Stimulated activated naive CD8-positive, alpha-beta T cell treated with anti-CD3 and anti-CD28 coated beads, Interleukin-15, Interleukin-2, amounts not matched to agents 100 U/mL and 50 U/mL, for 24 hours (primary cell): ENCODE measurements at places on chromosomes 3 and 15.

GRCh38 chr15:42772144-42772543 lies 35.2 kb upstream of the CDAN1 start:
- DNase-seq: no peak

- no peak for DNase-seq
Observed at GRCh38 chr3:24149032-24149431, 203.9 kb downstream of the NR1D2 start.

- DNase-seq: no peak
Observed at GRCh38 chr3:15646851-15647511, 45.4 kb downstream of the BTD start.

DNA sequence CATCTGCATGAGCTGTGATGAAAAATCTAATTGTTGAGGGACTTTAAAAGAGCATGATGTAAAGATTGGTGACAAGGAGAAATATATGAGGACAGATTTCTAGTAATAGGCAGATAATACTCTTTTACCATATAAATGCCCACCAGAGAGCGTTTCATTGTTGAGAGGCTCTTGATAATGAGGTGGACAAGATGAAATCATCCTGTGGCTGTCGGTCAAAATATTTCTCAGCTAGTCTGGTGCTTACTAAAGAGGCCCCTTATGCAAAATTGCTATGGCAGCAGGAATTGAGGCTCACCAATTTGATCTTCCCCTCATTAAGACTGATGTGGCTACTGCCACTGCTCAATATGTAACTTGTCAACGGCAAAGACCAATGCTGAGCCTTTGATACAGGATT lies 225.0 kb upstream of the RASGRP1 start:
- DNase-seq: no peak

GRCh38 chr3:113684271-113684819 lies 12.1 kb downstream of the USF3 start:
- DNase-seq: no peak

GRCh38 chr3:153277029-153277428 lies 115.0 kb downstream of the RAP2B start:
- no peak for DNase-seq

GRCh38 chr3:11291808-11292207 lies 19.6 kb downstream of the ATG7 start:
- DNase-seq: no peak

- no peak for DNase-seq
Observed at GRCh38 chr15:49843725-49844124, 222.9 kb downstream of the DTWD1 start.

- DNase-seq: no peak
Observed at GRCh38 chr3:48962939-48963338, 27.1 kb upstream of the P4HTM start.

DNA sequence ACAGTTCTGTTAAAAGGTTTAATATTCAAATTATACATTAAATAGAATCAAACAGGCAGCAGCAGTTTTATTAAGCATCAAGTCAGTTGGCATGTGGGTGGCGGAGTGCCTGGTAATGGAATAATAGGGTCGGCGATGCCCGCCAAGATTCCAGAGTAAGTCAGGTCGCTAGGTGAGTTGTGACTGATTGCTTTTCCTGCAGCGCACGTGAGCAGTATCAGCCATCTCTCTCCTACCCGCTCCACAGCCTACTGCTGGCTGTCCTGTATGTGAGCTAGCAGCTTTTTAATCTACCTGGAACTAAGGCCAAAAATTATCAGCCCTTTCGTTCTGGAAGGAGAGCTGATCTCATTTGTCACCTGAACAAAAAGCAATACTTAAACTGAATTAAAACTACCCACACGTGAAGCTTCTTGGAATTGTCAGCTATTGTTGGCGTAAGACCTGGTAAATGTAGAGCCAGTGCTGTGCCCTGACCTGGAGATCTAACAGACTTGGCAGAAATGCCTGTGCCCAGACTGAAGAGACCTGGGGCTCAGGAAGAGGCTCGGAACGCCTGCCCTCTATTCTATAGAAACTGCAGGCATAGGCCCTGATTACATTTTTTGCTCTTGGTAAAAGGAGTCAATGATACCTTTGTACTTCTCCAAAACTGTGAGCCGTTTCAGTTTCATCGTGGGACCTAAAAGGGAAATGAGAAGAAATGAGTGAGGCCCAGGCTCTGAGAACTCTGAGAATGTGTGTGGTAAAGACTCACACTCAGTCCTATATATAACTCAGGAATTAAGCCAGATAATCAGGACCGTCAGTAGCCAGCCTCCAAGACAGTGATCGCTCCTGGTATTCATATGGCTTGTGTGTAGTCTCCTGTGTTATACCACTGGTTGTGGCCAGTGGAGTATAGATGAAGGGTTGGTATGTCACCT lies 21.9 kb downstream of the IDH3A start:
- DNase-seq: no peak

DNA sequence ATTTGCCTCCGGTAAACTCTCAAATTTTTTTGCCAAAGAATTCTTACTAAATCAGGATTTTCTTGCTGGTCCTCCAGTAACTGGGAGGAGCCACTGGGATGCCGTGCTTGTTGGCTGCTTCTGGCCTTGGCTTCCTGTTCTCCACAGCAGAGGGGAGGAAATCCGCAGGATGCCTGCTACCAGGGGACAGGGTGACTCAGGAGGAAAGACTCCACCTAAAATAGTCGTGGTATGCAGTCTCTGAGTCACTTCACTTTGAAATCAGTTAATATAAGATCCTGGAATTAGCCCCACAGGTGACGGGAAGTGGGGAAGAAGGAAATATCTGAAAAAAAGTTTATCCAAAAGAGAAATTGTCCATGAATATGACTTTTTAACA lies 6.5 kb upstream of the TM4SF18 start:
- no peak for DNase-seq

DNA sequence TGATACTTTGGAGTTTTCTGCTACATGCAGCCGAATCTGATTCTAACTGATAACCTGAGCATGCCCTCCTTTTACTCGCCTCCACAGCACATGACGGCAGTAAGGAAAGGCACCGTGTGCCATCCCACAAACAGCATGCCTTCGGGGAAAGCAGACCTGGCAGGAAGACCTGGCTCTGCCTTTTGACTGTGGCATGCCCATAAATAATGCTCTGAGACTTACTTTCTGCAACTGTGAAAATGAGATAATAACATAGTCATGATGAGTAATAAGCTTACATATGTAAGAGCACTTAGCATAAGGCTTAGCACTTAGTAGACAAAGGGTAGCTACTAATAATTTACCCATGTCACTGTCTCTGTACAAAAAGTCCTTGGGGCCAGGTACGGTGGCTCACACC lies 32.9 kb downstream of the MTHFS start:
- DNase-seq: no peak

DNA sequence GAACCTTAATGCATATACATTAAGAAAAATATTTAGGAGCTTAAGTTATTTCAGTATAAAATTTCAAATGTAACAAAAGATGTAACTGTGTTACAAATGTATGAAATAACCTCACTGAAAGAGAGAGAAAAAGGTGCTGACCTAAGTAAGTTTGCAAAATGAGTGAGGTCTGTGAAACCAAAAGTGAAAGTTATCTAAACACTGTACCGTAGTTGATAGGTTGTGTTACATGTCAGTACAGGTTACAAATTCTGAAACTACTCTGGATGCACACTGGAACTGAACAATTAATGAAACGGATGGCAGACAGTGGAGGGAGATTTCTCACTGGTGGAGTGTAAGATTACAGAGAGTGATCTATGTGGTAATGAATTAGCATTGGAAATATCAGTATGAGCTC lies 420.7 kb downstream of the ZNF385D start:
- DNase-seq: no peak

DNA sequence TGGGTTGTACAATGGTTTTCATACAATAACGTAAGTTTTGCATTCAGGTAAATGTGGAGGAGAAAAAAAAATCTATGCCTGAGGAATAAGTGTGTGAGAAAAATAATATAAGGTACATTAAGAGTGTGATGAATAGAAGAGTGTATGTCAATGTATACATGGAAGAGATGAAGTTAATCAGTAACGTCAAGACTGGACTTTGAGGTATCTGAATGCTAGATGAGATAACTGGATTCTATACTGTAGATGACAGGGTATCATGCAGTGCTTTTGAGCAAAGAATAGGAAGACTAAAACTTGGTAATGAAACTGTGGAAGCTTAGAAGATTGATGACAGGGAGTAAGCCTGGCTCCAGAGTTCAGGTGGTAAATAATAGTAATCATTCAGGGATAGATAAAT lies 666.7 kb upstream of the SGO1 start:
- no peak for DNase-seq

DNA sequence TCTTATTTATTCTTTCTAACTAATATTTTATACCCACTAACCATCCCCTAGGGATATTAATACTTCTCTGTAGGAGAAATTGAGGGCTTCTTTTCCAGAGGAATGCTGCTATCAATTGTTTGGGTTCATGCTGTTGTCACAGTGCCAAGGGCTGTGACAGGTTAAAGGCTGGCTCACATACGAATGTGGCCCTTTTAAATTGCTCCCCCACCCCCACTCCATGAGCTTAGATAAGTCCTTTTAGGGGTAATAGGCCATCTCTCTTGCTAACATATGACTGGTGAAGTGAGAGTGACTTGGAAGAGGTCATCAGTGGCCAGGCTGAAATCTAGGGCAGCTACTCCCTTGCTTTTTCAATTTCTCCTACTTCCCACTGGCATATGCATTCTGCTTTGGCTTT lies 121.9 kb upstream of the DPH6 start:
- no peak for DNase-seq

DNA sequence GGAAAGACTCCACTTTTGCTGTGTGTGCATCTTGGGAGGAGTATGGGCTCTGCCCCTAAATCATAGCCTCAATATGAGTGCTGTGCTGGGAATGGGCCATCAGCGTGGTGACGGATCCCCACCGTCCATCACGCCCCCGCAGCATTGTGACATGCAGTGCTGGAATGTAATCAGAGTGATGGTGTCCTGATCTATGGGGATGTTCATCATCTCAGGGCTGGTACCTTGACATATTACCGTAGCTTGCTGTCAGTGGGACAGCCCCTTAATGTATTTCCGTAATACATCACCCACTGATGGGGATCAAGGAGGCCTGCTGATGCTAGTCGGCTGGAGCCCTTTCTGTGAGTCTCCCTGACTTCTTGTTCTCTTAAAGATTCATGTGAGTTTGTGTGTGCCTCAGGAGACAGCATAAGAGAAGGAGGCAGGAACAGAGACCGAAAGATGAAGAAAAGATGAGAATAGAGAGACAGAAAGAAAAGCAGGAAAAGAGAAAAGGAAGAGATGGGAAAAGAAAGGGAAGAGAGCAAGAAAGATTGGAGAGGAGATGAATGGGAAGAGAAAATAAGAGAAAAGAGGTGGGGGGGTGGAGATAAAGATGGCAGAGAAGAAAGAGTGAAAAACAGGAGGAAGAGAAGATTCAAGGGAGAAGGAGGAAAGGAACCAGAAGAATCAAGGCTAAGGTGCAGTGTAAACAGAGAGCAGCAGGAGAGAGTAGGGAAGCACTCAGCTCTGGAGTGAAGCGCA lies 183.7 kb downstream of the RPLP1 start:
- DNase-seq: no peak

DNA sequence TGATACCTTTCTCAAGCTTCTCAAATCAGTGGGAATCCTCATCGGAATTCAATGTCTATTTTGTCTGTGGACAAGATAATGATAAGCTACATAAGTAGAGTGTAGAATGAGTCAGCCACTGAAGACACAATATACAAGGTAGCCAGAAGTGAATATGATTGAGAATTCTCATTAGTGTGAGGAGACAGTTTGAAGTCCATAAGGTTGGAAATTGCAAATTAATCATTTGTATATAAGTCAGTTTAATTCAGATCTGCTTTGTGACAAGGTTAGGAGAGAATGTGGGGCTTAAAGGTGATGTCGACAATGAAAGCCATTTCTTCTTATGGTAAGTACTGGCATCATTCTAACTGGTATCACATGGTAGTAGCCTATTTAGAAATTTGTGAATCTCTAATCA lies 4.2 kb downstream of the ARPP21 start:
- no peak for DNase-seq

DNA sequence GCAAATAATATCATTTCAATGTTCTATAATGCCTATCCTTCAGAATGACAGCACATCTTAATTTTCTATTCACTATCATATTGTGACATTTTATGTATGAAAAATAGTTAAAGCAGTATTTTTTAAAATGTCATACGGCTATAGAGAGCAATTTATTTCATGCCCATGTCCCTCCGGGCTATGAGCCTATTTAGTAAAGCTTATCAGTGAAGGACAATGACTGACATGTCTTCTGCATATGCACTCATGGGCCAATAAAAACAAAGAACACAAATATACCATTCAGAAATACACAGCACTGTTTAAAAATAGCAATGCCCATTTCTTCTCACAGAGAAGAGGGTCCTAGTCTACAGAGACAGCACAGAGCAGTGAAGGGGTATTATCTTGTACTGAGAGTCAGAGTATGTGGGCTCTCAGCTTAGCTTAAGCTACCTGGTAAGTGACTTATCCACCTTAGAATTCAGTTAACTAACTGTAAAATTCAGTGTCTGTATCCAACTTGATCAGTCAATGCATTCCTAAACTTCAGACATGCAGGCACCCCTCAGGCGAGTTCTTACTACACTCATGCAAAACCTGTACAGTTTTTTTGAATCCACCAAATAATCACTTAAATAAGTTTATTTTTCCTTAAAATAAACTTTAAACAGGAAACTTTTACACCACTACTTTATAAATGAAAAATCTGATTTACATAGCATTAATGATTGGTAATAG lies 9.0 kb downstream of the GOLIM4 start:
- no peak for DNase-seq

DNA sequence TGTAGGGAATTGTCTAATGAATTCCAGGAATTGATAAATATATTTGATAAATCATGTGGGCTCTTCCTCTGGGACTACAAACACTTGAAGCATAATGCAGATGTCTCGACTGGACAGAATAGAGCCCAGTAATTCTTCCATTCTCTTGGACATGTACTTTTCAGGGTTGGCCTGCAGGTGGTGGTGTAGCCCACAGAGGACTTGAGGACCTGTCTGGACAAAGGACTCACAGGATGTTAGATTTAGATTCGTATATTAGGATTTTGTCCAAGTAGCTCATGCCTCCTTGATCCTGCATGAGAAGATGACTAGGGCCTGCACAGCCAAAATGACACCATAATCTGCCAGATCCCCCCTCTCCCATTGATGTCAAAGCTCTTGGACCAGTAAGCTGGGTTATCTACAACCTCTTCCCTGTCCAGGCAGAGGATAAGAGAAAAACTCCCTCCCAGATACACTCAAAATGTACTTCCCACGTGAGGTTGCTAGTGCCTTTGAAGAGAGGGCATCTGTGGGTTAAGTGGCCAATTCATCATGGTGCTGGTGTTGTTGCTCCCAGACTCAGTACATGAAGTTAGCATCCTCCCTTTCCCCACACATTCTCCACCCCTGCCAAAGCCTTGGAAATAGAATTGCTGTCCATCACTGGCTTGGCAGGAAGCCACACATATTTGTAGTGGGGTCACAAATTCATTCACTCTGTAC lies 88.6 kb upstream of the ZNF280D start:
- peak; percentile 46 for DNase-seq

DNA sequence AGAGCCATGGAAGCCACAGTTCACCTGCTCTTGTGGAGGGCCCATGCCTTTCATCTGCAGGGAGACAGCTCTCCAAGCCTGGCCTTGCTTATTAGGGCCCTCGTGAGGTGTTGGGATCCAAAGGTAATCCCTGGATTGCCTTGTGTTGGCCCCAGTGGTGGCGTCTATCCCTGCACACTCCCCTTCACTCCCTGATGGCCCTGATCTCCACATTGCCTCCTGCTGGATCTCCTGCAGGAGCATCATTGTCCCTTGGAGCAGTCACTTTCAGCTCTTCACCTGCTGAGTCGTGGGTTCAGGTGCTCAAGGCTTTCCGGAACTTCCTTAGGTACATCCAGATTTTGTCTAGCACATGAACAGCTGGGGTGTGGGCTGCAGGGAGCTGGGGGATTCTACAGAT lies 7.0 kb downstream of the PPCDC start:
- DNase-seq: no peak
